ENCODE measurements at places on chromosomes 5 and 9. TPM values are rescaled to one million over a fixed set of nuclear protein-coding genes. Genes with fewer than 3 reads are reported as not detected.

DNA sequence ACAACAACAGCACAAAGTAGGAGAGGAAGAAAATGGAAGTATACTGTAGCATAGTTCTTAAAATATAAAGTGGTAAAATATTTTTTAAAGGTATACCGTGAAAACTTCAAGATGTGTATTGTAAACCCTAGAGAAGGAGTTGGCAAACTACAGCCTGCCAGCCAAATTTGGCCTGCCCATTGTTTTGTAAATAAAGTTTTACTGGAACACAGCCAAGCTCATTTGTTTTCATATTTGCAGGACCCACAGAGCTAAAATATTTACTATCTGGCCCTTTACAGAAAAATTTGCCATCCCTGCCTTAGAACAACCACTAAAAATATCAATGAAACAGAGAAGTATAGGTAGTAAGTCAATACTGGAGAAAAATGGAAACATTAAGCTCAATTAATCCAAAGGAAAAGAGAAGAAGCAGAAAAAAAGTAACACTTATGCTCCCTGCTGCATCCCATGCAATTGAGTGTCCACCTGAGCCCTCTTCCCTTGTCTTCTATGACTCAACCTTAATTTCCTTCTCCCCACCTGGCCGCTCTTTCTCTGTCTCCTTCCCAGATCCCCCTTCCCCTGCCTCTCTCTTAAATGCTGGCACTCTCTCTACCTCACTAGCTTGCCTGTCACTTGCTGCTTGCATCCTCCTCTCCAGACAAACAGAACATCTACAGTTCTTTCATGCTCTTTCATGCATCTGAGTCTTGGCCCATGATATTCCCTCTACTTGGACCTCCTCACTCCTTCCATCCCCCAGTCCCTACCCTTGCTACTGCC, 50.6 kb upstream of the FER start:
- DNase-seq: no peak

- DNase-seq: no peak
These were observed 24.9 kb downstream of the ARHGEF37 start for GRCh38 chr5:149605998-149606724.

GRCh38 chr5:179201986-179202385, 141.8 kb downstream of the ZNF354C start:
- no peak for DNase-seq

The SLC12A2 gene
- 67.7 TPM for polyA plus RNA-seq
